ENCODE measurements at places on chromosomes 2 and 18.

GRCh38 chr2:100610381-100610831, 47.6 kb downstream of the PDCL3 start:
- peak; percentile 33 for DNase-seq

DNA sequence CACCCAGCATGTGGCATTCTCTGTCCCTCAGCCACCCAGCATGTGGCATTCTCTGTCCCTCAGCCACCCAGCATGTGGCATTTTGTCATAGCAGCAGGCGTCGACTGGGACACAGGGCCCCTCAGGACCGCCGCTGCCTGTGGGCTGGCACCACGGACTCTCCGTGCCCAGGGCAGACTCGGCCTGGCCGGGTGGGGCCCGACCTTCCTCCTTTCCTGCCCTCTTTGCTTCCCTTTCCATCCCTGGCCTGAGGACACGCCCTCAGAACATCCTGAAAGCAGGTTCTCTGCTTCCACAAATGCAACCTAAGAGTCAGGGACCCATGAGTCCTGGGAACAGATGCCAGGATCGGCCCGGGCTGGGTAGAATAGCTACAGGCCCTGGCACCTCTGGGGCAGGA, 291.4 kb upstream of the SALL3 start:
- no peak for DNase-seq

DNA sequence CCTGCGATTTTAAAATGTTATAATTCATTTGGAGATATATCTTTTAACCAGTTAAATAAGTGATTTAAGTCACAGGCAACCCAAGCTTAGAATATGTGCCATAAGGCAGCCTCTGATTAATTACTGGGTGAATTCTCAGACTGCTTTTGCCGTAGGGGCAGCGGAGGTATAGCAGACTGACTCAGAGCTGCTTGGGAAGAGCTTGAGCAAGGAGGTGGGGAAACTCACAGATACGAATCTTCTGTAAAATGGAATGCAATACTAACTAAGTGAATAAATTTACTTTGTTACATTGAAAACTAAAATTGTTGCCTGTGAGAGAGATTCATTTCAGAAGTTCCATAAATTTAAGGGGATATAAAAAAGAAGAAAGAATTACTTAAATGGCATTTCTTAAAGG, 115.4 kb downstream of the KYNU start:
- DNase-seq = no peak

- DNase-seq = no peak
Measured at GRCh38 chr2:160222546-160223283, 22.6 kb upstream of the ITGB6 start.

DNA sequence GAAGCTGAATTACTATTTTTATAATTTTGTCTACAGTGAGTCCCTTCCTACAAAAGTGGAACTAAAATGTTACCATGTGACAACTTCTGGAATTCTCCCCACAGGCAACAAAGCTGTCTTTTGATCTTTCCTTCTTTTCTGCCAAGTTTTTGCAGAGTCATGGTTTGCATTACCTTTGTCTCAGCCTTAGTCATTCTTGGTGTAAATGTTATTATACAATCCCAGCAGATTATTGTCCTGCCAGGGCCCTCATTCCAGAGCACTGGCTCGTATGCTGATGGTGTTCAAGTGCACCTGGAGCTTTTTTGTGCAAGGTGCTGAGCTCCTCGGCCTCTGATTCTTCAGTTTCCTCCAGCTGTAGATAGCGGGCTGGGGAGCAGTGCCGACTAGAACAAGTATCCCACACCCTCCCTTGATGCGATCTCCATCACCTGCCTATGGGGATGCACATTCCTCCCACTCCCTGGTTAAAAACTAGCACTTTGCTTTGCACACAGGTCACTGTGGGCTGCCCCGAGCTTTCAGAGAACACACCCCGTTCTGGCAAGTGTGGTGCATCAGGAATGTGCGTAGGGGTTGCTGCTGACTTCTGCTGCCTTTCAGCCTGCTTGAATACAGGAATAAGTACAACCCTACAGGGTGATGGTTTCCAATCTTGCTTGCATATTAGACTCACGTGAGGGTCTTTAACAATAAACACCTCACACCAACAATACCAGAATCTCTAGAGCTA, 263.6 kb downstream of the RNF144A start:
- DNase-seq = no peak

- DNase-seq = no peak
Measured at GRCh38 chr2:105974812-105975211, 219.3 kb downstream of the UXS1 start.

GRCh38 chr2:207143215-207144172, 22.3 kb downstream of the KLF7 start:
- no peak for DNase-seq

Measured in GM19239 (cell line).